ENCODE measurements at places on chromosomes 7 and 10.

GRCh38 chr10:35564341-35564968 is 40.7 kb upstream of the GJD4 start:
- no peak for DNase-seq

DNA sequence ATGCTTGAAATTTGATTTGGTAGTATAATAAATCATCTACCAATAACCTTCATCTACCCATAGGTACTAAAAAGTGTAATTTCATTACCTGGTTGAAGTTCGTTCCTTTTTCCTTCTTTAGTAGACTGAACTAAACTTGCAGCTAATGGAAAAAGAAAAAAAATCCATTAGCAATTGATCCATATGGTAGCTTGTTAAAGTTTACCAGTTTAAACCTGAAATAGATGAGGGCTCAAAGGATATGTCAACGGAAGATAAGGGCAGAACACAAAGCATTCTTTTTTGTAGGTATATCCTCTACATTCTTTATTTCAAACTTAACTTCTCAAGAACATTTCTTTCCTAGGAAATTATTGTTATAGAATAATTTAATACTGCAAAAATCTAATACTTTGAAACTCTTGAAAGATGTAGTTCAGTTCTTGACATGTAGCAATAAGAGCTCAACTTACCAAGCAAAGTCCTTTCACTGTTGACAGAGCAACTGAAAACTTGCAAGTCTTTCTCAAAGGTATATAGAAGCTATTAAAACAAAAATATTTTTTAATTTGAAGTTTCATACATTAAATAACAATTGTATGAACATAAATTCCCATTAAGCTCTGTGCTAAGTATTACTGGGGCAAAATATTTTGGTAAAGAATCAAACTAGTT is 19.1 kb downstream of the GSAP start:
- DNase-seq, result no peak

DNA sequence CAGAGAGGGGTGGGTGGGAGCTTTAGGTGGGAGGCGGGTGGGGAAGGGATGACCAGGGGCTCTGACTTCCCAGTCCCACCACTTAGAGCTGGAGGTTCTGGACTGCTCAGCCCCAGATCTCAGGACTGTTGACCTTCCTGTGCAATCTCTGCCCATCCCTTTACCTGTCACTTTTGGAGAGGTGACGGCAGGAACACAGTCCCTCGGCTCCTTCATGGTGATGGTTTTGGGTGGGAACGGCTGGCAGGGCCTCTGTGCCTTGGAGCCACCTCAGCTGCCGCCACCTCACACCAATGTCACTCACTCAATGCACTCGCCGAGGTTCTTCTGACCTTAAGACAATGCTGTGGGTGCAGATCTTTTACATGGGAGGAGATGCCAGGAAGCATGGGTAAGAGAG is 49.0 kb downstream of the TMEM270 start:
- no peak for DNase-seq

DNA sequence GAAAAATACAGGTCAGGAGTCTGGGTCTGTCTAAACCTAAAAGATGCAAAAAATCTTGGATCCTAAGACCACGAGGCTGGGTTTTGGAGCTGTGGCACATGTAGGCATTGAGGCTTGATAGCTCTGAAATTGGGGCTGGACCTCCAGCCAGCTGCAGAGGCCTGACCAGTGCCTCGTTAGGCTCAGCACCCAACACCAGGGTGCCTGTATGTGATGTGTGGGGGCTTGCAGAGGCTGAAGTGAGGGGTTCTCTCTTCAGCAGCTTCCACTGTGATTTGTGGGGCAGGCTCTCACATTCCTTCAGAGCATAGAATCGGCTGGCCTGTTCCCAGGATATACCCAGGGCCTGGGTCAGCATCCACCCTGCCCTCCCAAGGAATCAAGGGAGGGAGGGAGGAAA is 247.8 kb downstream of the BUB3 start:
- DNase-seq, result no peak

DNA sequence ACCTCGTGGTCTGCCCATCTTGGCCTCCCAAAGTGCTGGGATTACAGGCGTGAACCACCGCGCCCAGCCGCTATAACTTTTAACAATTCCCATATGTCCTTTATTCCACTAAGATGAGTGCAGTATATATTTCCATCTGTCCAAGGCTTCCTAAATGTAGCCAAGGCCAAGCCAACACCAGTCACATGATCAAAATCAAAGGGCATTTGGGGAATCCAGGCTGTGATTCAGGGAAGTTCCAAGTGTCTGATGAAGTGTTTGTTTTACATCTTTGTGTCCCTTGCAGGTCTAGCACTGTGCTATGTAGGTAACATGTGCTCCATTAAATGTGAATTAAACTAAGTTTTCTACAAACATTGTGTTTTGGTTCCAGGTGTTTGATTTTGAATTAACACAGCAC is 20.8 kb downstream of the AKR1E2 start:
- DNase-seq, result no peak

DNA sequence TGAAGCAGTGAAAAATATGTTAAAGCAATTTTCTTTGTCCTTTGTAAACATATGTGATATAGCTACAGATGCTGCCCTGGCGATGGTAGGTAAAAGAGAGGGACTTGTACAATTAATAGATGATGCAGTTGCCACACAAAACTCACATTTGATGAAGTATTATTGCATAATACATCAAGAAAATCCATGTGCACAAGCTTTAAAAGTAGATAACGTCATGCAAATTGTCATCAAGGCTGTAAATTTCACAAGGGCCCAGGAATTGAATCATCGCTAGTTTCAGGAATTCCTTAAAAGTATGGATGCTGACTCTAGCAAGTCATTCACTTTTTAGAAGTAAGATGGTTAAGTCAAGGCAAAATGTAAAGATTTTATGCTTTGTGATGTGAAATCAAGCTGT is 10.0 kb downstream of the CYP3A5 start:
- no peak for DNase-seq

- no peak for DNase-seq
These were observed 86.0 kb downstream of the NEBL start for GRCh38 chr10:20811131-20811530.

- DNase-seq, result no peak
These were observed 20.4 kb downstream of the NUDCD3 start for GRCh38 chr7:44470135-44470479.

DNA sequence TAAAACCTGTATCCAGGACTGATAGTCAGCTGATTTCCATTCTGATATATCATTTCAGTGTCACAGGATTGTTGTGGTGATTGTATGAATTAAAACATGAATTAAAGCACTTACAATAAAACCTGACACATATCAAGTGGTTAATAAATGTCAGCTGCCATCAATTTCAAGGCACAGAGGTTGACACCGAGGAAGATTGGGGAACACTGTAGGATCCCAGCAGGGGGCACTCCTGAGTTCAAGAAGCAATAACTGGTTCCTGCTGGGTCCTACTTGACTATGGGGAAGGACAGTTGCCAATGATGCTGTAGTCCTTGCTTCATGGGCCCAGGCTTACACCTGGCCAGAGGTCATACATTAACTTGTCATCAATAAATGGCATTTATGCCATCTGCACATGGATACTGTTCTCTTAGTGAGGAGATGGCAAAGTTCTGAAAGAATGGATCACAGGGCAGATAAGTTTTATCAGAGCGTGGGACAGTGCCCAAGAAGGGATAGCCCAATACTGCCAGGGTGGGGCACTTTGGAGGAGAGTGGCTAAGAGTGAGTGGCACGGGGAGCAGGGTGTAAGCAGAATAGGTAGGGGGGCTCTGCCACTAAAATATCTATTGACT is 24.1 kb downstream of the FZD1 start:
- no peak for DNase-seq

GRCh38 chr10:75398200-75398691 is 3.3 kb downstream of the ZNF503 start:
- no peak for DNase-seq

DNA sequence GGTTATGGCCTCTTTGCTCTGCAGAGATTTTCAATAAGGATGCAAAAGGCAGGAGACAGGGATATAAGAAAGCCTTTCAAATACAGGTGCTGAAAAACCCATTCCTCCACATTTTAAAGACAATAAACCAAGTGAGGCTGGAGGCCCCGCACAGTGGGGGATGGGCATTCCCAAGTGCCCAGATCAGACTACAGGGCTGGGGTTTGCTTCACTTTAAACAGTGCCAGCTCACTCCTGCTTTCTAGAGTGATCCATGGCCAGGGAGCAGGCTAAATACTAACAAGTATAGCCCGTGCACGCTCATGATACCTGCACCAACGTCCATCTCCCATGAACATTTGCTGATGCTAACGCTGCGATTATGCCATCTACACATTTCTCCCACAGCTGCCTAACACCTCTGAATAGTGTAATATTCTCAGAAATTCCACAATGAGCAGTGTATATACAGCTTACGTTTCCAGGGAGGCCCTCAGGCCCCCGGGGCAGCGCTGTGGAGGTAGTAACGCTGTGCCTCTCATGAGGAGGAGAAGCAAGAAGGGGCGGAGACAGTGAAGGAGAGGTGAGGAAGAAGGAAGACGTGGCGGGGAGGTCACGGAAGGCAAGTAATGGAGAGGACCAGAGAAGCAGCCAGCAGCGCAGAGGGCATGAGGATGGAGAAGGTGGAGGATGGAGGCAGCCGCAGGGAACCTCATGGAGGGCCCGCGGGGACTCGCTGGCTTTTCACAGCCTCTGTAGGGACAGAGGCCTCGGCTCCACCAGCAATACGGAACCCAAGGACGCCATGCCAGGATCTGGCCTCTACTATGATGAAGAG is 141.7 kb downstream of the USP6NL start:
- no peak for DNase-seq

DNA sequence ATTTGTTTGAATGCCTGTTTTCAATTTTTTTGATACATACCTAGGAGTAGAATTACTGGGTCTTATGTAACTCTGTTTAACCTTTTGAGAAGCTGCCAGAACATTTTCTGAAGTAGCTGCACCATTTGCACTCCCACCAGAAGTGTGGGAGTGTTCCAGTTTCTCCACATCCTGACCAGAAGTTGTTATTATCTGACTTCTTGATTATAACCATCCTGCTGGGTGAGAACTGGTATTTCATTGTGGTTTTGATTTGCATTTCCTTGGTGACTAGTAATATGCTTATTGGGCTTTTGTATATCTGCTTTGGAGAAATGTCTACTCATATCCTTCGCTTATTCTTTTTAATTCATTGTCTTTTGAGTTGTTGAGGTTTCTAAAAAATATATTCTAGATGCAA is 117.2 kb upstream of the GLCCI1 start:
- no peak for DNase-seq
